ENCODE measurements at places on chromosomes 12 and 14. TPM values are rescaled to one million over a fixed set of nuclear protein-coding genes. Genes with fewer than 3 reads are reported as not detected.

Gene TSPAN11
- not detected for total RNA-seq

Gene SMOC1
- total RNA-seq: 0.10 TPM

Gene MGAT2
- 107 TPM for total RNA-seq

Gene CIDEB
- total RNA-seq: 2.8 TPM

Gene B4GALNT3
- total RNA-seq: 0.94 TPM

GRCh38 chr12:57724936-57725740, 13.4 kb downstream of the AGAP2 start:
- no peak for DNase-seq

- DNase-seq: no peak
Measured at GRCh38 chr12:91561958-91562325, 379.3 kb upstream of the DCN start.

DNA sequence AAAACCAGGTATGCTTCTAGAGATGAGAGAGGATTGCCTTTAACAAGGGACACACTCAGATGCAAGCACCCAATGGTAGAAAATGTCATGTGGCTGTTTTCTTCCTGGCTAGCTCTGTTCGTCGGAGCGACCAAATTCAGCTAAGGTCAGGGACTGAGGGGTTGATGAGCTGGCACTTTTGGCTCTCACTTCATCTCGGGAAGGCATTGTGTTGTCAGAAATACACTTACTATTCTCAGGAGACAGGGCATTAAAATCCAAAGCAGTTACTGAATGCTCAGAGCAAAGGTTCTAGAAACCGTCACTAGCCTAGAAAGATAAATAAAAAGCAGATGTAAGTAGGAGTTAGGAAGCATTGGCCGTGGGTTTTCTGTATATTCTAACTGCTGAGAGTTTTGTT, 275.7 kb upstream of the SSTR1 start:
- no peak for DNase-seq

- DNase-seq: peak; percentile 65
Measured at GRCh38 chr14:95442633-95443021, 73.8 kb downstream of the SYNE3 start.

GRCh38 chr14:21989090-21989489, 315.5 kb upstream of the OR4E1 start:
- DNase-seq: no peak

- DNase-seq: no peak
Measured at GRCh38 chr12:68451261-68452077, 119.3 kb upstream of the MDM1 start.

- DNase-seq: no peak
Measured at GRCh38 chr12:15130541-15130940, 90.7 kb downstream of the RERG start.

DNA sequence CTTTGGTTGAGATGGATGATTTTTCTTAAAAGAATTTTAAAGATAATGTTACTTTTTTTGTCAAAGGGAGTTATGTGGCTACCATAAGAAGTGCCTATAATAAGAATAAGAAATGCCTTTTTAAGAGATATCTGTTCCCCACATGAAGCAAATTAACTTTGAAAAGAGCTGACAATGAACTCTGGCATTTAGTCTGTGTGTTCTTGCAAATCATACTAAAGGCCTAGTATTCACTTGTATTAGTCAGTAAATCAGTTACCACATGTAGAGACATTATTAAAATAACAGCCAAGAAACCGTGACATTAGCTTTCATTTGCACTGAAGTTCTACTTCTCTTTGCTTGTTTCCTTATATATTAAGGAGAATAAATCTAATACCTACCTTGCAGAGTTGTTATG, 296.3 kb downstream of the CCDC91 start:
- peak; percentile 61 for DNase-seq

GRCh38 chr14:74735125-74735524, 22.2 kb downstream of the FCF1 start:
- peak; percentile 6 for DNase-seq

GRCh38 chr12:118377884-118378470, 1.6 kb downstream of the SUDS3 start:
- peak; percentile 40 for DNase-seq

Measured in renal cortical epithelial cell (primary cell).